DMS53 (cell line): ENCODE measurements at places on chromosomes 12 and 14.
A peak's percentile ranks its signal among the peaks of the same experiment; 100 is the strongest.

GRCh38 chr12:22459838-22460490 is 84.4 kb downstream of the C2CD5 start:
- DNase-seq: peak; percentile 86

- DNase-seq: no peak
These were observed 75.9 kb downstream of the TNFAIP2 start for GRCh38 chr14:103199124-103199523.

- DNase-seq: no peak
These were observed 53.1 kb downstream of the BRMS1L start for GRCh38 chr14:35879151-35879648.

GRCh38 chr12:64056741-64057140 is 165.4 kb downstream of the KICS2 start:
- no peak for DNase-seq

- DNase-seq: no peak
These were observed 225.6 kb downstream of the VRK1 start for GRCh38 chr14:97022741-97023140.

- no peak for DNase-seq
These were observed 441.1 kb downstream of the DPF3 start for GRCh38 chr14:72452774-72453173.

- DNase-seq: peak; percentile 67
These were observed 125.9 kb upstream of the ATF1 start for GRCh38 chr12:50637870-50638481.

DNA sequence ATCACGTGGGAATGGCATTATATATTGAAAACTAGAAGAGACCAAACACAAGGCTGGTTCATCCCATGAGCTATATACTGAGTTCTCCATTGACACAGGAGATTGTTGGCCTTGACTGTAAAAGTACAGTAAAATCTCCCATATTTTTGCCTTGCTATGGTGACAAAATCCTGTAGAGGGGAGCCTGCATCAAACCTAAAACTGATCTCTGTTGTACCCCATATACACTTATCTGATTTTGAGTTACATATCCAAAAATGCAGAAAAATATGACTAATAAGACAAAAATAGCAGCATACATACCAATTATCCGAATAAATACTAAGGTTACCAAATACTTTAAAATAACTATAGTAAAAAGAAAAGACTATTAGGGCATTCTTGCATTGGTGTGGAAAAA is 60.4 kb downstream of the TMTC3 start:
- no peak for DNase-seq

DNA sequence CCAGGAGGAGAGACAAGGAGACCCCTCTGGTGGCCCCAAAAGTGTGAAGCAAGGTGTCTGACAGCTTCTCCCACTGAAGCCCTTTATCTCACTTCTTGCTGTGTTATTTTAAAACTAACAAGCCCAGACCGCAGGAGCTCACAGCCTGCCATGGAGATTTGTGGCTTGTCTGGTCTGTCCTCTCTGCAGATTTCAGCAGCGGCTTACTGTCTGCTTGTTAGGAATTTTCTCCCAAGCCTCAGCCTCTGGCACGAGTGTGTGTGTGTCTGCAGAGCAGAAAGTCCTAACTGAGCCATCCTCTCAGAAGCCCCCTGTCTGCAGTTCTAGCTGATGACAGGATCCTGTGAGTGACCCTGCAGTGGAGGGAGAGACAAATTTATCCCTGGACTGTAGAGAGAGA is 87.9 kb upstream of the HSPB8 start:
- no peak for DNase-seq

DNA sequence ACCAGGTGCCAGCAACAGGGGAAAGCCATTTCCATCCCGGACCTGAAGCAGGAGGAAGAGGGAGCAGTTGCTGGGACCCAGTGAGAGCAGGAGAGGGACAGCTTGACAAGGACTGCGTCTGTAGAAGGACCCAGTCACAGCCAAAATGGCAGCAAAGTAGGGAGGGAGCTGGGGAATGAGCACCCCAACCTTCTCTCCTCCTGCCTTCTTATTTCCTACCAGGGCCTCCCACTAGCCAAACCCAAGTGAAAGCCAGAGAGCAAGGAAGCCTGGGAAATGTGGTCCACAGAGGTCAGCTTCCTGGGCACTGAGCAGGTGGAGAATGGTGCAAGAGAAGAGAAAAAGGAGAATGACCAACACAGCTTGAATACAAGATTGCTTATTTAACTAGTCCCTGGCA is 108.5 kb upstream of the MYL2 start:
- no peak for DNase-seq

DNA sequence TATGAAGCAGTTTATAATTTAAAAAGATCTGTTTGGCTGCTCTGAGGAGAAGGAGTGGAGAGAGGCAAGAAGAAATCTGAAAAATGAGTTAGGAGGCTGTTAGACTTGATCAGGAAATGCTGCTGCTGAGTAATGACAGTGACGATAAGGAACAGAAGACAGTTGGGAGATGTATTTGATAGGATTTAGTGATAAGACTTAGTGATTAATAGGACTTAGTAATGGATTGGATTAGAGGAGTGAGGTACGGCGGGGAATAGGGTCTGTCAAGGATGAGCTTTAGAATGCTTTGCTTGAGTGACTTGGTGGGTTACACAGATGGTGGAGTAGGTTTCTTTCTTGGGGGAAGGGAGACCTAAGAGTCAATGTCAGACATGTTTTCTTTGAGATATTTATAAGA is 31.7 kb downstream of the UNC79 start:
- DNase-seq: no peak

GRCh38 chr12:104490850-104491249 is 34.1 kb downstream of the CHST11 start:
- peak; percentile 51 for DNase-seq

DNA sequence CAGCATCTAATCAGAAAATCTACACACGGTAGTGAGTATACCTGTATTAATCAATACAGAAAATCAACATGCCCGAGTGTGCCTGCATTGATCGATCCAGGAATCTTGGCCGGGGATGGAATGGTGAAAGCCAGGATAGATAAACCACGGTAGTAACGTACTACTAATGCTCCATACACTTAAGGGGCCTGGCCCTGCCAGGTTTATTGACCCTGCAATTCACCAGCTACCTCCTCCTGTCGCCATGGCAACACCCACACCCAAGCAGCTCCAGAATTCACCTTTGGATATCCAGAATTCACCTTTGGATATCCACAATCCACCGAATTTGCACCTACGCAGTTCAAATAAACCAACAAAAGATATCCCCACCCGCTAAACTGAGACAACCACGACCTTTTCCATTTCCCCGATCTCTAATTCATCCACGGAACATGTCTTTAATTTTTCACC is 14.8 kb upstream of the CALM1 start:
- DNase-seq: peak; percentile 93

- peak; percentile 63 for DNase-seq
These were observed 262.3 kb downstream of the NUAK1 start for GRCh38 chr12:105876396-105876927.

DNA sequence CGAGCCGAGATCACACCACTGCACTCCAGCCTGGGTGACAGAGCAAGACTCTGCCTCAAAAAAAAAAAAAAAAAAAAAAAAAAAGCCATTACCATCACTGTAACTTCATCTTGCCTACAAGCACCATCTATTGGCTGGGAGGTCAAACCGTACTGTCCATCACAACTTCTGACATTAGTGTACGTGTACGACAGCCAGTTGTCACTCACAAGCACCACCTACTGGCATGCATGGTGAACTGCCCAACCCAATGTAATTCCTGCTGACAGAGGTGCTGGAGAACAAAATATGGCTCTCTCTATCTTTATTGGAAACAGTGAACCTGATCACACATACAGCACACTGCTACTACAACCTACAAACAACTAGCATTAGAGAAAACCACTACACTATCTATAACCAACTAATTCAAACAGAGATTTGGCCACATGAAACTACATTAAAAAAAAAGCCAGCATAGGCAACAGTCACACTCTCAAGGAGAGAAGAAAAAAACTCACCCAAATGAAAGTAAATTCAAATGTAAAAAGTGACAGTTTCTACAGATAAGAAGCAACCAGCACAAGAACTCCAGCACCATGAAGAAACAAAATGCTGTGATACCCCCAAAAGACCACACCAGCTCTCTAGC is 82.3 kb downstream of the PUS7L start:
- peak; percentile 92 for DNase-seq

GRCh38 chr14:35385042-35385839 is 19.3 kb downstream of the NFKBIA start:
- DNase-seq: peak; percentile 50

- DNase-seq: peak; percentile 86
These were observed 33.8 kb downstream of the WBP11 start for GRCh38 chr12:14769466-14769968.

DNA sequence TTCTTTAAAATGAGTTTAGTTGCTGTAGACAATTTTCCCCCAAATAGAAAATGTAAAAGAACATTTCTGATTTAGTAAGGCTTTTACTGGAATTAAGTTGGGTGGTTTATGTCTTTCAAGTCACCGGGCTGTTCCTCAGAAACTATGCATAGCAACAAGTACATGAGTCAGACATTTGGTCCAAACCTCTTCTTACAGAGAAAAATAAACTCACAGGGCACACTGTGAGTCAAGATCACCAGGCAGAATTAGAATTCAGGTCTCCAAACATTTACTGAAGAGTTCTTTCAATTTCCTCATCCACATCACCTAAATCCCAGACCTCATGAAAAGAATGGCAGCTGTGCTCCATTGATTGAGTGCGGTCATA is 476.1 kb upstream of the SOX5 start:
- DNase-seq: no peak

DNA sequence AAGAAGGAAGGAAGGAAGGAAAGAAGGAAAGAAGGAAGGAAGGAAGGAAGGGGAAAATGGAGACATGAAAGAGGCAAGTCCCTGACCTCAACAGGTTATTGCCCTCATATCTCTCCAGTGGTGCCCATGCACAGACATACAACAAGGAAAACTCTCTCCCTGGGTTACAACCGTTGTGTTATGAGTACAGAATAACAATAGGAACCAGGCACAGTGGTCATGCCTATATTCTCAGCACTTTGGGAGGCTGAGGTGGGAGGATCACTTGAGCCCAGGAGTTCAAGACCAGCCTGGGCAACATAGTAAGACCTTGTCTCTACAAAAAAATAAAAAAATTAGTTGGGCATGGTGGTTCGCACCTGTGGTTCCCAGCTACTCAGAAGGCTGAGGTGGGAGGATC is 139.4 kb upstream of the HMGA2 start:
- no peak for DNase-seq

DNA sequence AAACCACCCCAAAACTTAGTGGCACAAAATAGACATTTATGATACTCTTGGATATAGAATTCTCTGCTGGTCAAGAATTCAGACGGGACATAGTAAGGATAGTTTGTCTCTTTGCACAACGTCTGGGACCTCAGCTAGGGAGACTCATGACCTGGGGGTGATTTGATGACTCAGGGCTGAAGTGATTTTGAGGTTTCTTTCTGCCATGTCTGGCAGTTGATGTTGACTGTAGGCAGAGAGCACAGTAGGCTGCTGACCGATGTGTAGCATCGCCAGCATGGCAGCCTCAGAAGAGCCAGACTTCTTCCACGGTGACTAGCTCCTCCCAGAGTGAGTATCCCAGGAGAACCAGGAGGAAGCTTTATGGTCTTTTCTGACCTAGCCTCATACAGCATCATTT is 88.9 kb upstream of the FRMD6 start:
- no peak for DNase-seq

- DNase-seq: no peak
These were observed 130.8 kb upstream of the PRKD1 start for GRCh38 chr14:30058401-30058800.

DNA sequence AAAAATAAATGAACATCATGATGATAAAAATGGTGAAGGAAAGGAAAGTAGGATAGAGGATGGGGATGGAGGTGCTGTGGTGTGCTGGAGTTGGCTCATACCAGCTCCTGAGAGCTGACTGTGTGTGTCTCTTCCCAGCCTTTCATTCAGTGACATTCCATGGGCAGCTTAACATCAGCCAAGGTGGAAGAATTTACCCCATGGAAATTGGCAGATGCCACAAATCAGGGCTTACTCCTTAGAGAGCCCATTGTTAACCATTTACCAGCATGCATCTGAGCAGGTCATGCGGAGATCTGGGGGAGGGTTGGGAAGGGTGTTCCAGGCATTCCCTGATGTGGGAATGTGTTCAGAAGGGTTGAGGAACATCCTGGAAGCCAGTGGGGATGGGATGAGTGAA is 164.7 kb upstream of the MYL2 start:
- DNase-seq: no peak

GRCh38 chr14:56666716-56667115 is 87.1 kb downstream of the TMEM260 start:
- peak; percentile 24 for DNase-seq

DNA sequence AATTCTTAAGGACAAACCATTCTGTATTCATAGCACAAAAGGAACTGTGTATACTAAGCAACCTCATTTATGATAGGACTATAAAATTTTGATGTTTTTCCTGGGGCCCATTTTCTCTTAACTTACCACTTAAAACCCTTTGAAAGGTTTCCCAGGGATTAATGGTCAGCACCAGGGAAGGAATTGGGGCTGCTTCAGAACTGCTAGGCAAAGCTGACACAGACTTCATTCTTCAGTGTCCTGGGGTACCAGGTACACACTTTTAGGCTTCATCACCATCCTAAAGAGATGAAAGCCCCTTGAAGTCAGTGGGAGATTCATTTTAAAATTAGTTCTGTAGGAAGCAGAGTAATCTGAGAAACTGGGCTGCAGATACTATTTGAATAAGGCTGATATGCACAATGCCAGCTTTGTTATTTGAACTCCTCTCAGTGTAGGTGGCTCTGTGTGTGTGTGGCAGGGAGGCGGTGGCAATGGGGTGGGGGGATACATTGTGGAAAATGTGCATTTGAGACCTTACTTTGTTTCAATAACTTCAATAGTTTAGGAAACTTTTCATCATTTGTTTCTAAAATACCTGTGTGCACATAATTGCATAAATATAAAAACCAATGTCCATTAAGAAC is 329.3 kb upstream of the DCN start:
- DNase-seq: no peak
